ENCODE measurements at places on chromosomes 5 and 9. TPM values are rescaled to one million over a fixed set of nuclear protein-coding genes. Genes with fewer than 3 reads are reported as not detected.

Gene IL11RA
- 8.0 TPM for total RNA-seq

Gene LPAR1
- total RNA-seq = 0.47 TPM

Gene CARTPT
- total RNA-seq = not detected

Gene TTC33
- 13.7 TPM for total RNA-seq

- DNase-seq = no peak
Measured at GRCh38 chr5:113692891-113693457, 179.5 kb downstream of the YTHDC2 start.

DNA sequence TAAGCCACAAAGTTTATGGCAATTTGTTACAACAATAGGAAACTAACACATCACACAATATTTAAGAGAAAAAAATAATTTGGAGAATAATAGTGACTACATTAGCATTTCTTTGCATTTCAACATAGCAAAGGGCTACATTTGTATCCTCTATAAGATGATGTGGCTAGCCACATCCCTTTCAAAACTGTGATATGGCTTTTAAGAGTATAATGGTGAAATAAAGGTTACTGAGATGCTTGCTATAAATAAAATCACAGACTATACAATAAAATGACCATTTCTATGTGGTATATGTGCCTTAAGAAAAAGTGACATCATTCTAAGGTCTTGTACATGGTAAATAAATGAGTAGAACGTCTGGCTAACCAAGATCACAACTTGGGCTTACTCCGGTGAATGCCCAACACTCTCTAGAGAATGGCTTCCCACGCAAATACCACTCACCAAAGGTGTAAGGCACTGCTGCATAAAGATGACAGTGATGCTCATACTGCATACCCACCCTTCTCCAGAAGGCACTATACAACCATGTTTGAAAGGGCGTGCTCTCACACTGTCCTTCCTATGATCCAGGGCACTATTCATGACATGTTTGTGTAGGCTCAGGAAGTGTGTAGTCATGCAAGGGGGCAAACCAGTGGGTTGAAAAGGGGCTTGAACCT lies 286.5 kb downstream of the MLLT3 start:
- no peak for DNase-seq
